Activated CD4-positive, alpha-beta T cell treated with anti-CD3 and anti-CD28 coated beads, Interleukin-2, amount 50 U/mL, for 16 hours (primary cell): ENCODE measurements at places on chromosomes 7 and 10.

- DNase-seq = no peak
Measured at GRCh38 chr10:13942035-13942434, 355.3 kb downstream of the PRPF18 start.

- DNase-seq = no peak
Measured at GRCh38 chr7:141221007-141221612, 147.2 kb downstream of the TMEM178B start.

DNA sequence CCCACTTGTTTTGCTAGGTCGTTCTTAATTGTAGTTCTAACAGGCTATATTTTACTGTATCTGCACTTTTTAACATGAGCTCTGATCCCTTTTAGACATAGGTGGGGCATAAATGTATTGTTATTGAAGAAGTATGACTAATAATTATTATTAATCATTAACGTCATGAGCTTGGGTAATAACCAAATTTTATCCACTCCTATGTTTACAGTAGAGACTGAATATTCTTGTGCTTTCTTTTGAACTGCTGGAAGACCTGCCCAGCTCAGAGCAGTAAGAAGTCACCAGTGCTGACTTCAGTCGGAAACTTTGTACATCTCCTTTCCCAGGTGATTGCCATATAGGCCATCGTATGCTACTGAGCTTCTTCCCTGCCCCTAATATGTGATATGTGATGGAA is 18.7 kb downstream of the PKD2L1 start:
- no peak for DNase-seq

- DNase-seq = no peak
Measured at GRCh38 chr10:35890676-35891495, 248.8 kb upstream of the FZD8 start.

DNA sequence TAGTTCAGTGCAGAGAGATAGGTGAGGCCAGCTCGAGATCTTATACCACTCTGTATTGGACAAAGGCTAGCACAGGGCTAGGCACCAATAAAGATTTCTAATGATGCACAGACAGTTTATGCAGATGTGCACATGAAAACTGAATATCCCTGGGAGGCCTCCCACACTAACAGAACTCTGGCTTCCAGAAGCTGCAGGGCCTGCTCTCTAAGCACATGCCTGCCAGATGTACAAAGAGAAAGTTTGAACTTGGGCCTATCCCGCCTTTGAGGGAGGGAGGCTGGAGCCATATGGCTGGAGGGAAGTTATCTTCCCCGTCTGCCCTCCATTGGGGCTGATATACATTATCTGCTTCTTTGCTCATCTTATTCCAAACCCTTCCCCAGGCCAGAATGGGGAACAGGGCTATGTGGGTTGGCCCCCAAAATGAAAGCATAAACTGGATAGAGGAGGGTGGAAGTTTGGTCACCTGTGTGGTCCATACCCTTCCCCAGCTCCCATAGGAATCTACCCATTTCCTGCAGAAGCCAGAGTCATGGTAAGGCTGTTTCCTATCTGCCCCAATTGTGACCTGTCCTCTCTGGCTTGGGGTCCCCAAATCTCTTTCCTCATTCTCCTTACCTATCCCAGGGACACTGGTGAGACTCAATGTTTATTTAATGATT is 3.8 kb downstream of the KAZALD1 start:
- no peak for DNase-seq

GRCh38 chr7:135981958-135982646 is 4.9 kb upstream of the MTPN start:
- no peak for DNase-seq

DNA sequence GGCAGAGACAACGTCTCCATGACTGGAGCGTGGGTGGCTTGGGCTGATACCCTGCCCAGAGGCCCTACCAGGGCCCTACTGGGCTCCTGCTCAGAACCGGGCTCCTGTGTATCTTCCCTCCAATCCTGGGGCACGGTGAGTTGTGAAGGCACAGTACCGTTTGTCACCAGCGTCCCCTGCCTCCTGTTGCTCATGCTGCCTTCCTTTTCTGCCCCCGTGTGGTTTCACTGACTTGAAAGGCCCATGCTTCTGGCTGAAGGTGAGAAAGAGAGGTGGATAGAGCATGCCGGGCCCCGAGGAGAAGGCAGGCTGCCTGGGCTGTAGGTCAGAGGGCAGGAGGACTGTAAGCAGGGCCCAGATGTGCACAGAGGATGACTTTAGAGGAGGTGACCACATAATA is 9.1 kb upstream of the DMBT1 start:
- peak; percentile 22 for DNase-seq

GRCh38 chr7:55537458-55537990 is 34.8 kb downstream of the VOPP1 start:
- no peak for DNase-seq

GRCh38 chr7:2242541-2243429 is 759 bp downstream of the NUDT1 start:
- DNase-seq = peak; percentile 39

DNA sequence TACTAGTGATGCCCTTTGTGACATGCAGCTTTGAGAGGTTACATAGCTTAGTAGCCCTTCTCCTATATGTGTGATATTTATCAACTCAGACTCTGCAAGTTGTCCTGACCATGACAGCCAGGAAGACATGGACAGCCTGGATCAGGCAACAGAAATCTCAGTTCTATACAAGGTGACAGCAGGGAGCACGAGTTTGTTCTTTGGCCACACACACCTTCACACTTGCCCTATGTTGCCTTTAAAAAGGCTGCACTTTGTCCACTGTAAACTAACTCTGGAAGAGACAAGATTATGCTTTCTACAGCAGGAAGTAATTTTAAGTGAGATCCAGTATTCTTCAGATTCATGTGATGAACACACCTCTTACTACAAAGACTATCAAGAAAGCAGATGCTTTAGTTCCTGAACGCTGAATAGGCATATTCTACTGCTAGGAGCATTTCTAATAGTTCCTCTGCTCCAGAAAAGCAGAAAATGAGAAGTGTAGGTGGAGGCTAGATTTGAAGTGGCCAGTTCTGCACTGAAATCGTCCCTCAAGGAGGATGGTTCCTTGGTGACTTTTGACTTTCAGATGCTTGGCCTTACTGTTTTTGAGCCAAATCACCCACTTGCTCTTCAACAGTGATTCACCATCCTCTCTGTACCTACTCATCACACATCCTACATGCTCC is 239.2 kb downstream of the COBL start:
- DNase-seq = no peak

DNA sequence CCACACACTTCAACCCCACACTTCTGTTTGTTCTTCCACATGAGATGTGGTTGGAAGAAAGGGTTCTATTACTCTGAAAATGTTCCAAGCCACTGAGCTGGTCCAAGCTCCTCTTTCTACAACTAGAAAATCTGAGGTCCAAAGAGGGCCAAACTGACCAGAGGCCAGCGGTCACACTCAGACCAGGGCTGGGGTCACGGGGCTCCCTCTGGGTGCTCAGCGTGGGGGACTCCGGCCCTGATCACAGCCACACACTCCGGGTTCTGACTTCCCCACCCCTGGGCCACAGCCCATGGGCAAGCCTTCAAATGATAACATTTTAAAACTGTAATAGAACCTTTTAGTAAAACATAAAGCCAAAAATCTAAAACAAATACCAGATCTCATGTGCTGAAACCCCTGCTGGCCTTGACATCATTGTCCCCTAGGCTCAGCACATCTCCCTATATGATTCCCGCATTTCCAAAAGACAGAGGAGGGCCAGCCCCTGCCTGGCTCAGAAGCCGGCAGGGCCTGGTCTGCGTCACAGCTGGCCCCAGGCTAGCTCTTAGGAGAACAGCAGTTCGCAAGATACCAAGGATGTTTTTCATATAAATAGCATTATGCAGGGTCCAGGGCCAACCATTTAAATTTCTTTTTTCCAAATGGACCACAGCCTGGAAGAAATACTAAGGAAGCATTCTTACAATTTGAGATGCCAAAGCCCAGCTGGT is 3.3 kb downstream of the CRYGN start:
- no peak for DNase-seq

- DNase-seq = no peak
Measured at GRCh38 chr7:98810153-98810802, 59.5 kb downstream of the TMEM130 start.

GRCh38 chr10:24645784-24646183 is 77.9 kb downstream of the ARHGAP21 start:
- DNase-seq = peak; percentile 26

DNA sequence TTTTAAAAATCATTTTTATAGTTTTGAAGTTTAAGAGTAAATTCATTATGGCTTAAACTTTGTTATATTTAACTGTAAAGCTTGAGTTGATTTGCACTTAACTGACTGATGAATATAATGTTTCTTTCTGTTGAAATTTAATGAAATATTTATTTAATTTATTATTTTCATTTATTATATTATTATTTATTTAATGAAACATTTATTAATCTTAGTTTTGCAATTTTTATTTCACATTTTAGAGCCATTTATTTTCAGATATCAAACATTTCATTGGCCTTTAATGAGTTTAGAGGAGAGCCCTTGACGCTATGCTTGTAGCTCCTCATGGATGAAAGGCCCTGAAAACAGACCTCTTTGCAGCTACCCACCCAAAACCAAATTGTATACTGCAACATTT is 570.0 kb downstream of the LRMDA start:
- no peak for DNase-seq

GRCh38 chr7:132004529-132004928 is 448.1 kb upstream of the PODXL start:
- DNase-seq = no peak

- no peak for DNase-seq
Measured at GRCh38 chr10:100734295-100735086, 10.9 kb upstream of the PAX2 start.

DNA sequence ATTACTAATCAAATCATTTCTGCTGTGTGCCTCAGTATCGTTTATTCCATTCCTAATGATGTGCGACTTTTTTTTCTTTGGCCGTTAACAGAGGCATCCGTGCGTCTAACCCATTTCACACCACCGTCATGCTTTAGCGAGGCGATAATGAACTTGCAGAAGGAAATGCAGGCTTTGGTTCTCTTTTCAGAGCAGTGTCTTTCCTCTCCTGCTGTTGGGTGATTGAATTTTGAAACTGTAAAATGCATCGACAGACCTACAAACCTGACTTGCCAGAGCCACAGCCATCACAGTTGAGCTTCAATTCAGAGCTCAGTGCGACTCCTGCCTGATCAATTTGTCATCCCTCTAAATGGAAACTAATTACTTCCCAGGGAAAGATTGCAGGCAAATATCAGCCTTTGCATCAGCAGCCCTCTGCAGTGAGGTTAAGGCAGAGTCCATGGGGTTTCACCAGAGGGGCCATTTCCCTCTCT is 486.0 kb upstream of the GALNT17 start:
- DNase-seq = no peak

DNA sequence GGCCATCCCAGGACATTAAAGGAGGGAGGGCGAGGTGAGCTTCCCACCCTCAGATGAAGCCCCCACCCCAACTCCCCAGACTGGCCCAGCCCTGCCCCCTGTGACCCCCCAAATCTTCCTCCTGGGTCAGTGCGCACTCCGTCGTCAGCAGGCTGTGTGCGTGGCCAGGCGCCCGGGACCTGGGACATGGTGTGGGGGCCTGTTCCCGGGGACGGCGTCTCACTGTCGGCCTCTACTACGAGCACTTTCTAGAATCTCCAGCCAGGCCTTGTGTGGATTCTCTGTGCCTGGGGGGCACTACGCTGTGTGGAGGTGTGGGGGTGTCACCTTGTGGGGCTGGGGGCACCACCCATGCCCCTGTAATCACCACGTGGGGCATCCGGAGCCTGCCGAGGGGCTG is 9.8 kb downstream of the PWWP2B start:
- no peak for DNase-seq

- DNase-seq = no peak
Measured at GRCh38 chr7:142401951-142402350, 144.1 kb upstream of the PRSS58 start.

DNA sequence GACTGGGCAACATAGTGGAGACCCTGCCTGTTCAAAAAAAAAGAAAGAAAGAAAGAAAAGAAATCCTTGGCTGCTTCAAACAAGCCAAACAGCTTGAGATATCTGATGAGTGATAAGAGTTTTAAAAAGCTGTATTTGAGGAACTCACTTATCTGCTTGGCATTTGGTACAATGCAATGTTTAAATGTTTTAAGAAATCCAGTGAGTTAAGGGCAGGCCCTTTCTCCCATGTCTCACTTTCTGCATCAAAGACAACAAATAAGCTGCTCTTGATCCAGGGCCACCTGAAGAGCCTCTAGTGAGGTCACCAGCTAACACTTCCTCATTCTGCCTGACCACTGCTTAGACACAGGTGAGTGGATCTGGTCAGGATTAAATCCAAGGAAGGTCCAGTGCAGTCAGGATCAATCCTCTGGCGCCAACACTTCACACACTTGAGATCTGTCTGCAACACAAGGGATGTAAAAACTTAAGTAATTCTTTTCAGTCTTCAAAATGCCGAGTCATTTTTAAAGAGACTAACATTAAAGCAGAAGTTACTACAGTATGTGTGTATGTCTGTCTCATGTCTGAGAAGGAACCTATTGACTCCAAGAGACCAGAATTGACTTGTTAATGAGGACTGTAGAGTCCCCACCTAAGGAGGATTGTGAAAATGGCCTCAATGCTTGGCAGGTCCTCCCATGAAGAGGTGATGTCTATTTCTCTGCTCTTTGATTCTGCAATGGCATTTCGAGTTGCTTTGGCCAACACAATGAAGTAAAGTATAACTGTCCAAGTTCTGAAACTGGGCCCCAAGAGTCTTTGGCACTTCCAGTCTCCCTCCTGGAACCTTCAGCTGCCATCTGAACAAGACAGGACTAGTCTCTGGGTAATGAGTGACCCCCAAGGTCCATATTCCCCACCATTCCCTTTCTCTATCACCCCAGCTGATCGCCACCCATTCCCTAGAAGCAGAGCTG is 43.1 kb downstream of the CREB3L2 start:
- no peak for DNase-seq

GRCh38 chr10:58089739-58090138 is 178.0 kb downstream of the IPMK start:
- DNase-seq = no peak

GRCh38 chr7:121398246-121398645 is 2.1 kb upstream of the FAM3C start:
- DNase-seq = no peak

DNA sequence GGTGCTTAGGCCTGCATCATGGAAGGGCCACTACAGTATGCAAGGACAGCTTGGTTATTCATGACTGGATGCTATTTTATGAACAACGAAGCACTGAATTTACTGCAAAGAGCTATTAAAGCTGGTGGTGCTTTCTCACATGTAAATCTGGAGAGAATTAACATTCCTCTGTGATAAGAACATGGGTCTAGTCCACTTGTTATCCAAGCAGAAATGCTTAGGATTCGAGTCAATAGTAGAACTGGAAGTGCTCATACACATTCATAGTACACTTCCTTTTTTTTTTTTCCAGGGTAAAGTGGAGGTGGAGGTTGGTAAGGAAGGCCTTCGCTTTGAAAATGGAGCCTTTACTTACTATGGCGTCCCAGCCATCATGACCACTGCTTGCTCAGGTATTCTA is 35.0 kb downstream of the CNNM1 start:
- no peak for DNase-seq

GRCh38 chr10:97744405-97745035 is 7.6 kb downstream of the ZFYVE27 start:
- no peak for DNase-seq

DNA sequence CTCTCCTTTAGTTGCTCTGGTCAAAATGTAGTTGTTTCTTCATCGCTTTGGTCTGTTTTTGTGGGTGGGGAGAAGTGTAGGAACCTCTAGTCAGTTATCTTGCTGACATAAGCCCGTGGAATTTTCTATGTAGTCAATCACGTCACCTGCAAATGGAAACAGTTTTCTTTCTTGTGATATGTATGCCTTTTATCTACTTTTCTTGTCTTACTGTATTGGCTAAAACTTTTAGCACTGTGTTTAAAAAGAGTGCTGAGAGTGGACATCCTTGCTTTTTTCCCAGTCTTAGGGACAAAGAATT is 42.3 kb downstream of the AKR1E2 start:
- no peak for DNase-seq

- DNase-seq = no peak
Measured at GRCh38 chr7:157557263-157557662, 220.5 kb downstream of the DNAJB6 start.
